CD4-positive, alpha-beta T cell treated with Interleukin-1 beta for 1 hour (primary cell): ENCODE measurements at places on chromosomes 3 and 15.

- no peak for DNase-seq
These were observed 410.5 kb upstream of the CADM2 start for GRCh38 chr3:84547971-84548970.

DNA sequence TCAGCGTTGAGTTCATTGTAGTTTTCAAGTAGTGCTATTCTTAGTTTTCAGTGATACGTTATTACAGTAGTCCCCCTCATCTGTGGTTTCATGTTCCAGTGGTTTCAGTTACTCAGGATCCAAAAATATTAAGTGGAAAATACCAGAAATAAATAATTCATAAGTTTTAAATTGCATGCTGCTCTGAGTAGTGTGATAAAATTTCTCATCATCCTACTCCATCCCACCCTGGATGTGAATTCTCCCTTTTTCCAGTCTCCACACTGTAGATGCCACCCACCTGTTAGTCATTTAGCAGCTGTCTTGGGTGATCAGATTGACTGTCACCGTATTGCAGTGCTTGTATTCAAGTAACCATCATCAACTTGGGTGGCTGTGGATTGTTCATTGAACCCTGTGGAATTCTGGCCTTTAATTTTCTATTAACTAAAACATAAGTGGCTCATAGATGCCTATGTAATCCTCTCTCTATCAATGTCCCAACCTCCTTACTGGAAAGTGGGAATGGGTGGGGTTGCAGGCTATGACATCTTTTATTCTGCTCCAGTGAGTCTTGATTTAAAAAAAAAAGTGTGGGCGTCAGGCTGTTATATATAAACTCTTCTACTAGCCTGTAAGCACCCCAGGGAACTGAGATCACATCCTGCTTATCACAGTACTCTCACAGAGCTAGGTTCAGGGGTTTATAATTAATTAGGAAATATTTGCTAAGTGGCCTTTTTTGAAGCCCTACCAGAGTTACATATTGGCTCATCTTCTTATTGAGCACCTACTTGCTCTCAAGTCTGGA lies 97.5 kb downstream of the CFAP20DC start:
- no peak for DNase-seq

GRCh38 chr3:15707779-15708178 lies 90.0 kb downstream of the ANKRD28 start:
- no peak for DNase-seq

DNA sequence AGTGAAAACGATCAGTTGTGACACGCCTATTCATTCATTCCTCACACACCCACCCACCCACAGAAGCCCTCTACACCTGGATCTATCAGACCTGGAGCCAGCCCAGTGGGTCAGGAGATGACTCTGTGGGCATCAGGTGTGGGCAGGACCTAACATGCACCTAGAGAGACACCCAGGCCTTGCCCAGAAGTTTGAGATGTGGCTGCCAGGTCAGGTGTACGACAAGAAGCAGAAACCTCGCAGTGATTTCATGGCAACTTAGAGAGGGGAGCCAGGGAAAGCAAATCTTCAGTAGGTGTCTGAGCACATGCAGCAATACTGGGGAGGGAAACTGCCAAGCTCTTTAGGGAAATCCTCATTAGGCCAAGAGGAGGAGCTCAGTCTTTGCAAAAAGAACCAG lies 264.7 kb upstream of the ROPN1 start:
- DNase-seq = no peak

DNA sequence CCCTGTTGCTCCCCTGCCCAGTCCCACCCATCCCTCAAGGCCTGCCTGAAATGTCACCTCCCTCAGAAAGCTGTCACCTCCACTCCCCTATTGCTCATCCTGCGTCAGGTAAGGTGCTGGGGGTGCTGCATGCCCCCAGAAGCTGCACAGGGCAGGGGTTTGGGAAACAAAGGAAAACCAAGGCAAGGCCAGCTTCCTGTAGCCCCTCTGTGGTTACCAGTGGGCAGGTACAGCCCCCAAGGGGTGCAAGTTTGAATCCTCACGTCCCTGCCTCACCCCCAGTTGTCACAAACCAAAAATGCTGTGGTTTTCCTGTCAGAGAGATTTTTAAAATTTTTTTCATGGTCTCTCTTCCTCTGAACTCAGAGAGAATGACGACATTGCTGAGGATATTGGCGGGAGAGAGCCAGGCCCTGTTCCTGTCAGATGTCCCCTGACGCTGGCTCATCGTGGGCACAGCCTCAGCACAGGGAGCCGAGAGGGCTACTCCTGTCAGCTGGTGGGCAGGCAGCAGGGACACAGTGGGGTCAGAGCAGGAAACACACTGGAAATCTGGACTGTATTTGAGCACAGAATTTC lies 27.0 kb downstream of the PSTPIP1 start:
- peak; percentile 58 for DNase-seq

- no peak for DNase-seq
These were observed 253.2 kb upstream of the LRTM1 start for GRCh38 chr3:55180936-55181535.

GRCh38 chr15:57609805-57610529 lies 18.3 kb downstream of the MYZAP start:
- DNase-seq = no peak

GRCh38 chr3:62144482-62144881 lies 228.9 kb downstream of the FEZF2 start:
- DNase-seq = no peak

DNA sequence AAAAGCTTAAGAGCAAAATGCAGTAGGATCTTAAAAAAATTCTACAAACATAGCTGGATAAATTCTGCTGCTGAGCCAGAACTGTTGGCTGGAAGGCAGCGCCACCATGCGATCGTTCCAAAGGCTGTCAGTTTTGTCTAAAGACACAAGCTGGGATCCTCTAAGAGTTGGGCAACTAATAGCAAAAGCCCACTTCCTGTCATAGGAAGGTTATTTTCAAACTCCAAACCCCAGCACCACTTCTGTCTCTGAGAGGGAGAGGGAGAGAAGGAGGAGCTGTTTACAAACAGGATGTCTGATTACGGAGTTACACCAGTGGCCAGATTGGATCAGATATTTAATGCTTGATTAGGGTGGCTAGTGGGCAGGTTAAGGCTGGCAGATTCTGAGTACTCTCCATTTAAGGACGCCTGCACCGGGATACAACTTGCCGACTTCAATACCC lies 44.0 kb downstream of the EIF4E3 start:
- DNase-seq = peak; percentile 16

DNA sequence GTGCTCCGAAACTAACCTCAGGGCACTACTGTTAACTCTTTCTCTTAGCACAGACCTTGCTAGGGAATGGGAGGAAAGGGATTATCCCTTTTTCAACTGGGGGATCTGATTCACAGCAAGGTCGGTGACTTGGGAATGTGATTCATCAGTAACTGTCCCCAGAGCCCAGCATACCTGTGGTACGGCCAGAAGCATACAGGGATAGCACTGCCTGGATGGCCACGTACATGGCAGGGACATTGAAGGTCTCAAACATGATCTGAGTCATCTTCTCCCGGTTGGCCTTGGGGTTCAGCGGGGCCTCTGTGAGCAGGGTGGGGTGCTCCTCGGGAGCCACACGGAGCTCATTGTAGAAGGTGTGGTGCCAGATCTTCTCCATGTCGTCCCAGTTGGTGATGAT lies 2.3 kb downstream of the ACTC1 start:
- DNase-seq = no peak

DNA sequence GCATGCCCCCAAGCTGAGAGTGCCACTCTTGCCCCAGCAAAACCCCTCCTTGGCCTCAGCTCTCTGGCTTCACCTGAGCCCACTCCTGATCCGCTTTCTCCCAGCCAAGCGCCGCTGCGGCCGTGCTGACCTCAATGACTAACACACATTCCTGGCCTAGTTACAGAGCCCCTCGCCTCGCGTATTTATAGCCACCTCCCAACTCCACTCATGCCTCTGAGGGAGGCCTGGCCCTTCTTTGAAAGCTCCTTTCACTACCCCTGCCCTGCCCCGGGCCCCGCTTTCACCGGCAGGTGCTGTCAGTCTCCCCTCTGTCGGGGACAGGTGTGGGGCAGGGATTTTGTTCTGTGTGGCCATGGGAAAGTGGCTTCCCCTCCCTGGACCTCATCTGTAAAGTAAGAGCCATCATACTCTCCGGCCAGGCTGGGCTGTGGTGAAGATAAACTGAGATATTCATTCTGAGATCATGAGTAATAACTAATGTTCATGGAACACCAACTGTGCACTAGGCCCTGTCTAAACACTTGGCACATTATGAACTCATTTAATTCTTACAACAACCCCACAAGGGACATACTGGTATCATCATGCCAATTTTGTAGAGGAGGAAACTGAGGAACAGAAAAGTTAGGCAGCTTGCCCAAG lies 13.2 kb upstream of the ATP2B2 start:
- DNase-seq = no peak

GRCh38 chr3:97102641-97103040 lies 288.2 kb downstream of the EPHA6 start:
- DNase-seq = no peak

DNA sequence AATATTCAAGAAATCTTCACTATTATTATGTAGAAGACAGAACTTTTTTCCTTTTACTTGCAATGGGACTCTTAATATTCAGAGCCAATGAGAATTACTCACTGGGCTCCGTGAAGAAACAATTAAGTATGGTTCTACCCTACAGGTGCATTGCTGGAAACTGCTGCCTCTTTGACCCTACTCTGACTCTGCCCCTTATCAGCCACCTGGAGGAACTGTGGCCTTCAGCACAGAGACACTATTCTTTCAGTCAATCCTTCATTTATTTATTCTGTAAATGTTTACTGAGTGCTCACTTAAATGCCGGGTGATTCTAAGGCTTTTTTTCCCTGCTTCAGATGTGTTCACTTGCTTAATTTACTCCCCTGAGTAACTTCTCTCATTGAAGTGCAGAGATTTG lies 163.2 kb downstream of the SYNPR start:
- DNase-seq = no peak

- DNase-seq = no peak
These were observed 59.9 kb upstream of the DGKG start for GRCh38 chr3:186421946-186422345.

GRCh38 chr15:48596841-48597240 lies 48.7 kb downstream of the FBN1 start:
- no peak for DNase-seq

- no peak for DNase-seq
These were observed 70.0 kb downstream of the MEF2A start for GRCh38 chr15:99635794-99636193.

DNA sequence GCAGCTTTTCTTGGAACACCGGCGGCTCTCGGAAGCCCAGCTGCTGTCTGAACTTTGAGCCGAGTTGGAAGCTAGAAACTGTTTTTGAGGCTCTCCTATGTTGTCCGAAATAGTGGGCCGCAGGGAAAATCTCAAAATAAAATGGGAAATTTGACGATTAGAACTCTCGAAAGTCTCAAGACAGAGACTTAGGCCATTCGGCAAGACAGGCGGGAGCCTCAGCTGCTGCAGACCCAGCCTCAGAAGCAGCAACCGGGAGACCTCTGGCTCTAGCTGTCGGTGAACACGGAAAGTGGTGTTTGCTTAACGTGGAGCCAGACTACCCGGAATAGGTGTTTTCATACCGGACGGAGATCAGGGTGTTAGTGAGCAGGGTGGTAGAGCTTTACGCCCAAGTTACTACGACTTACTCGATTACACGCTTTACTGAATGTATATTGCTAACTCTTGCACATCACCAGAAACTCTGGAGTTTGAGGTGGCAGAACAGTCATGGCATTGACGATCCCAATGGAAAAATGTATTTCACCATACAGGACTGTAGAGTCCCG lies 357 bp upstream of the MAN2C1 start:
- DNase-seq = peak; percentile 40

DNA sequence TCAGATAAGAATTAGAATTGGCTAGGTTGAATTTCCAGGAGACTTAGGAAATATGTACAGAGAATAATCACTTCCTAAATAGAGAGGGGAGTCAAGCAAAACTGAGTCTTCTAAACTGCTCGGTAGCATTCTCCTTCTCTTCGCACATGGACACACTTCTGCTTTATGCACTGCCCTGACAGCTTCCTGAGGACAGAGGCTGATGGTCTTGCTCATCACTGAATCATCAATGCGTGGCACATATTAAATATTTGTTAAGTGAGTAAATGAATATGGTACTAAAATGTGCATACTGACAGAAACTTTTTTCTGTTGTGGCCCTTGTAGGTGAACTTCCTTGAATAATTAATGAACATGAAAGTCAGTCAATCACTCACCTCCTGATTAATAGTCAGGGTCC lies 315.5 kb downstream of the FHIT start:
- DNase-seq = no peak

DNA sequence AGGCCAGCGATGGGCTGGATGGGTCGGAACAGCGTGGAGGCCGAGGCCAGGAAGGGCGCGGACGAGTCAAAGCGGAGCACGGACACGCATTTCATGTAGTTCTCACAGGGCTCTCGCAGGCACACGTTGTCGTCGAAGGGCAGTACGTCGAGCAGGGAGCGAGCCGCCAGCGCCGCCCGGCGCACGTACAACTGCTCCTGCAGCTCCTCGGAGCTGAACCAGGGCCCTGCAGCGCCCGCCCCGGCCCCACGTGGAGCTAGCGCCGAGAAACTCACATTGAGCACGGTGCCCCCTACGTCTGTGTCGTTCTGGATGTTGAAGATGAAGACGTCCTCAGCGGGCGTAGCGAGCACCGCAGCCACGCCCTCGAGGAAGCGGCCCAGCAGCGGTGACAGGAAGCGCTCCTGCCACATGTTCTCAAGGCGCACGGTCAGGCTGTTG lies 5.8 kb downstream of the CELSR3 start:
- DNase-seq = peak; percentile 46

DNA sequence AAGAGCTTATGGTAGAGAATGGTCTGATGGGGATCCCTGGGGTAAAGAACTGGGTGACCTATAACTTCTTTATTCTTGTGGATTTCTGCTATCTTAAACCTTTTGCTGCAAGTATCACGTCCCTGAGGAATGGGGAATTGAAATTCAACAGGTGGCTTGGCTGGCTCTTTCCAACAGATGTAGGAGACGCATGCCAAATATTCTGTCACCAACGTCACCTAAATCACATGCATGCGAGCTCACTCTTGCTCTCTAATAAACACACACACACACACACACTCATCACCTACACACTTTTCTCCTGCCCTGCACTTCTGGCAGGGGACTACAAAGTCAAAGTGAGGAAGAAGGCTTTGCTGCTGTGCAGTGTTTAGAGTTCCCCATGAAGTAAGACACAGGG lies 145.8 kb upstream of the NECTIN3 start:
- DNase-seq = no peak

- DNase-seq = no peak
These were observed 152.1 kb upstream of the EPHA3 start for GRCh38 chr3:88955274-88955673.

DNA sequence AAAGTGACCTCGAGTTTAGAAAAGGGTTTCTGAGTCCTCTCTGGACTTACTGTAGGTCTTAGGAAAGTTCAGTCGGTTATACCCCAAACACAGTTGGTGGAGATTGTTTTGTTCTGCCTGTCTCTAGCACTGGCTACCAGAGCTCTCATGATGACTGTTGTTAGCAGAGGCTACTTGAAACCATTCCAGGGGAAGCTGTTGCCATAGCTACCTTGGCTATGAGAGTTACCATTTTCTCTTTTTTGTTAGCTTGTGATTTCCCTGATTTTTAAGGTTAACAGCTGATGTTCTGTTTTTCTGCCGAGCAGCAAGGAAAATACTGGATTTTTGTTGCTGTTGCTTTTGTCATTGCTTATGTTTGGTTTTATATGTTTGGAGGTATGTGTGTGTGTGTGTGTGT lies 26.7 kb downstream of the ABHD2 start:
- no peak for DNase-seq

- peak; percentile 46 for DNase-seq
These were observed 574 bp downstream of the SLC38A3 start for GRCh38 chr3:50205413-50206276.
